Heart left ventricle (tissue), 16 donors: ENCODE measurements at places on chromosomes 16 and 17. TPM values are rescaled to one million over a fixed set of nuclear protein-coding genes. Genes with fewer than 3 reads are reported as not detected.

- no peak overlapping the region for H3K27ac ChIP-seq
- no peak overlapping the region for H3K4me3 ChIP-seq
- H3K27me3 ChIP-seq = no peaks in the 10 kb centered on the region
- H3K4me1 ChIP-seq = no peaks in the 10 kb centered on the region
- H3K36me3 ChIP-seq = no peaks in the 10 kb centered on the region
Observed at GRCh38 chr16:87284183-87284582, 33.0 kb downstream of the C16orf95 start.

DNA sequence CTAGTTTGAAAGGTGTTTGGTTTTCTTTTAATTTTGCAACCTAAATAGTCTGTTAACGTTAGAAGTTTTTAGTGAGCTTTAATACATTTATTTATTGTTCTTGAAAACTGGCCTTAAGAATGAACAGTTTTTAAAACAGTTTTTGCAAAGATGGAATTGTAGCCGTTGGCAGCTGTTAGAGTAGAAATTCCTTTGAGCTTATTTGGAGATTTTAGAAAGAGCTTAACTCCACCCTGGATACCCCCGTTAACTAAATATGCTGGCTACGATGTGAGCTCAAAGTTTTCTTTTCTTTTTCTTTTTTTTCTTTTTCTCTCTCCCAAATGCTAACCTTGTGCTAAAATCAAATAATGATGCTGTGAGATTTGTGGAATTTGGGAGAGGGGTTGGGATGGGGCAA is 75.2 kb downstream of the COX10 start:
- no peaks in the 10 kb centered on the region for H3K36me3 ChIP-seq
- peaks cover 14% of the 10 kb centered on the region for H3K4me1 ChIP-seq
- H3K27me3 ChIP-seq = no peaks in the 10 kb centered on the region
- H3K4me3 ChIP-seq = no peak overlapping the region
- DNase-seq = no peak

- no peak overlapping the region for H3K27ac ChIP-seq
- no peaks in the 10 kb centered on the region for H3K36me3 ChIP-seq
Observed at GRCh38 chr16:77869997-77870813, 81.8 kb downstream of the VAT1L start.

DNA sequence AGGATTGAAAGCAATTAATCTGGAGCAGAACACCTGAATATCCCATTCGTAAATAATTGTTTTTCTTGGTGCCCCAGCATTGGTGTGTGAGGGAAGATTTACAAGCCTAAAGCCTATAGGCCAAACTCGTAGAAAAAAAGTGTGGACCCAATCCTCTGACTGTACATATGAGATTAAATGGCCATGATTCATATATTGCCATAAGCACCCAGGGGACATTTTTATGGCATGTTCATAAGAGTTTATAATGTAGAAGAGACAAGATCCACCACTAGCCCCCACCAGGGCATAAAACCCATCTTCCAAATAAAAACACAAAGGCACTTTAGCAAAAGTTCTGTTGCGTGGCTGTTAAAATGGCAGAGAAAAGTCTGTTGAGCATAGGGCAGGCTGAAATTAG is 15.5 kb upstream of the SALL1 start:
- no peaks in the 10 kb centered on the region for H3K27me3 ChIP-seq
- no peak overlapping the region for H3K27ac ChIP-seq
- no peaks in the 10 kb centered on the region for H3K4me1 ChIP-seq
- no peak for DNase-seq
- H3K4me3 ChIP-seq = no peak overlapping the region

TMEM88 gene
- total RNA-seq = 19.0 TPM

TBX6 gene
- 0.39 TPM for total RNA-seq

OR4D1 gene
- not detected for total RNA-seq

SMIM36 gene
- total RNA-seq = not detected
